NK-92 treated with Interleukin-12 subunit alpha and Interleukin-12 subunit beta, amount 100 ng/mL, for 24 hours (cell line): ENCODE measurements at places on chromosomes 13 and 19.

- no peak for DNase-seq
Measured at GRCh38 chr19:32798201-32798600, 71.4 kb downstream of the SLC7A9 start.

- no peak for DNase-seq
Measured at GRCh38 chr19:39372047-39372802, 18.7 kb downstream of the PAF1 start.

- no peak for DNase-seq
Measured at GRCh38 chr13:41026788-41027187, 7.7 kb upstream of the ELF1 start.

DNA sequence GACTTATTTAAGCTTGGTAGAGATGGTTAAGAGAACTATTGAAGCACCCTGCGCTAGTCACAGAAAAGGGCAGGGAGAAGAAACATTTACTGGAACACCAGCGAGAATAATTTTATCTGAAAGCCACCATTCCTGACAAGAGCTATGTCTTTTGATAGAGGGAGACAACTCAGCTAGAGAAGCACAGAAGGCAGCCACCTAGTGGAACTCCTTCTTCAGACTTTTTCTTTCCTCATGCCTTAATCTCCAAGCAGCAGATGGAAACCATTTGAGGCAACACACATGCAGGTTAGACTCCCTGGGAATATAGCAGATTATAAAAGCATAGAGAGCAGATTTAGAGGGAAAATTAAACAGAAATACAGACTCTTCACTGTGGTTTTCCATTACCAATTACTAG lies 813.4 kb downstream of the SLITRK6 start:
- DNase-seq, result no peak

GRCh38 chr13:66102864-66103263 lies 1127.3 kb downstream of the PCDH9 start:
- no peak for DNase-seq
